ENCODE measurements at places on chromosomes 6 and 20. TPM values are rescaled to one million over a fixed set of nuclear protein-coding genes. Genes with fewer than 3 reads are reported as not detected.

STMND1 gene
- not detected for total RNA-seq

- no peak for DNase-seq
These were observed 13.4 kb downstream of the ZNF318 start for GRCh38 chr6:43355862-43356590.

- no peak for DNase-seq
These were observed 310.4 kb downstream of the FRK start for GRCh38 chr6:115750292-115750691.

CD40 gene
- total RNA-seq, result 0.94 TPM

DNA sequence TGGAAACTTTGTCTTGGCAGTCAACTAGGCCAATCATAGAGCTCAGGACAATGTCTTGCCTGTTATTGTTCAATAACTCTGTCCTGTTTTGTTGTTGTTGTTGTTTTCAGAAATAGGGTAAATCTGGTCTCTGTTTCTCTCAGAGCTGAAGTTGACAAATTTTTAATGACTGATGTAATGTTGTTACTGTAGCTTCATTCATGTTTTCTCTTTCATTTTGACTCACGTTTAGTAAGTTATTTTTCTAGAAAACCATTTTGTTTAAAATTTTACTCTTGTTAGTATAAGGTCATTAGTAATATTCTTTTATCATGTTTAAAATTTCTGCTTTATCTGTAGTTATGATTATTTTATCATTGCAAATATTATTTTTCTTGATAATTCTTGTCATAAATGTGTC lies 51.6 kb upstream of the GRIK2 start:
- no peak for DNase-seq

GRCh38 chr6:41161380-41161779 lies 1.5 kb downstream of the TREM2 start:
- DNase-seq, result no peak

- no peak for DNase-seq
These were observed 45.6 kb downstream of the APCDD1L start for GRCh38 chr20:58469616-58470015.

GRCh38 chr6:21133901-21134300 lies 459.6 kb upstream of the SOX4 start:
- DNase-seq, result no peak

DNA sequence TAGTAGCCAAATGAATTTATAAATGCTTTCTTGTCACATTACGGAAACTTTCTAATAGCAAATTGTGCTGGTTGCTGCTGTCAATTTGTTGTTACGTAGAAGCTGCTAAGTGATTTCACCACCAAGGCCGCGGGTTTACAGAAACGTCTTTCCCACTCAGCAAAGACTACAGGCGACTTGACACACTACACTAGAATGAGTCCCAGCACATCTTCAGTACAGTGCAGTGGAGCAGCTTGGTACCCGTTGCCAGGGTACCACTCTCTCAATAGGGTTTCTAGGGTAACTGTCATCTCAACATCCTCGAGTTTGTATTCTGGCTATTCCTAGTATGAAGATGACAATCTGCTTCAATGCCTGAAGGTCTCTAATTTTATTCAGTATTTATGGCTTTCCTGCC lies 22.7 kb upstream of the ZDHHC14 start:
- no peak for DNase-seq

- no peak for DNase-seq
These were observed 1.2 kb downstream of the CSTF1 start for GRCh38 chr20:56393653-56394052.

DNA sequence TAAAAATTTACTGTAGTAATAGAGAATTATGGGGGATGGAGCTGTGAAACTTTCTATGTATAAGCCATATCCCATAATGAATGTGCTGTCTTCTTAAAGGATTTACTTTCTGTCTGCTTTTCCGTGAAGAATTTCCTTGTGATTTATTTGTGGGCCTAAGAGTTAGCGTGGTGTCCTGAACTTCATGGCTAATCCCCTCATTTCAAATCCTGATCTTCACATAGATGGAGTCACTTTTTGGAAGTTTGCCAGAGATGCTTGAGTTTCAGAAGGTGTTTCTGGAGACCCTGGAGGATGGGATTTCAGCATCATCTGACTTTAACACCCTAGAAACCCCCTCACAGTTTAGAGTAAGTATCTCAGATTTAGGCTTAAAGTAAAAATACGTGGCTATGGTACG lies 19.4 kb upstream of the CLDN20 start:
- no peak for DNase-seq

KCNK16 gene
- not detected for total RNA-seq

- DNase-seq, result no peak
These were observed 72.8 kb upstream of the PMEPA1 start for GRCh38 chr20:57782631-57783041.

DNA sequence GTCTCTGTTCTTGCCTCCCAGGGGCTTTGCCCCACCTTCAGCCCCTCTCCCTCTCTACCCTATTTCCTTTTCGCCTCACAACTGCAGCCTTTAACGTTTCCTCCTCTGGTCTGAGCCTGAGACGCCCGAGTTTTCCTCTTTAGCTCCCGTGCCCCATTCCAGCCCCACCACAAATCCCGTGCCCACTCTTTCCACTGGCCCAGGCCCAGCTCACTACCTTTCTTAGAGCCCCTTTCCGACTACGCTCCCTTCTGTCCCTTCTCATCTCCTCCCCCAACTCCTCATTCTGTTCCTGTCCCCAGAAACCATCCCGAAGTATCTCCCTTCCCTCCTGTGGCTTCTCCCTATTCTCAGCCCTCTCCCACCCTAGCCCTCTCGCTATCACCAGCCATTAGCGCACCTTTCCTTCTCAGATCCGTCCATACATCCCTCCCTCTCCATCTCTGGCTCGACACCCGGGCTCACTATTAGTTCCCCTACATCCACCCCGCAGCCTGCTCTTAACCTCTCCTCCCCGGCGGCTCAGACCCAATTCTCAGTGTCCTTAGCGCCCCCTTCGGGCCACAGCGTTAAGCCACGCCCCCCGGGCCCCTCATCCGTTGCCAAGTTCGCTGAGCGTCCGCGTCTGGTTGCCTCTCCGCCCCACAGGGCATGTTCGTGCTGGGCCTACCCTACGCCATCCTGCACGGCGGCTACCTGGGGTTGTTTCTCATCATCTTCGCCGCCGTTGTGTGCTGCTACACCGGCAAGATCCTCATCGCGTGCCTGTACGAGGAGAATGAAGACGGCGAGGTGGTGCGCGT lies 2.7 kb downstream of the SLC32A1 start:
- DNase-seq, result peak; percentile 59

DPM1 gene
- total RNA-seq, result 50.6 TPM

DNA sequence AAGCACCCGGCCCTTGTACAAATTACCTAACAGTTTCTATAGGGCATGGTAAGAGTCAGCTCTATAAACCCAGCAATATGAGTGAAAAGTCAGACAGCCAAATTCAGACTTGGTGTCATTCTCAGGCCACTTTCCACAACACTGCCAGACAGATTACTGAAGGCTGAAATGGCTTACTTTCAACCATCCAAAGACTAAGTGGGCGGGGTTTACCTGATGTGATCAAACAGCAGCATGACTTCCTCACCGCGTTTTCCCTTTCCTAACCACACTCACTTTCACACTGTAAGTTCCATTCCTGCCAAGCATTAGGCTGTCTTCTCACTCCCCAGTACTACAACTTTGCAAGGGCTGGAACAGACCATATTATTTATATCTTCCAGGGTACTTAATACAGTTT lies 85.9 kb downstream of the SMLR1 start:
- peak; percentile 53 for DNase-seq

GRCh38 chr6:17585766-17586490 lies 14.2 kb upstream of the FAM8A1 start:
- DNase-seq, result no peak

RBPJL gene
- not detected for total RNA-seq

DNA sequence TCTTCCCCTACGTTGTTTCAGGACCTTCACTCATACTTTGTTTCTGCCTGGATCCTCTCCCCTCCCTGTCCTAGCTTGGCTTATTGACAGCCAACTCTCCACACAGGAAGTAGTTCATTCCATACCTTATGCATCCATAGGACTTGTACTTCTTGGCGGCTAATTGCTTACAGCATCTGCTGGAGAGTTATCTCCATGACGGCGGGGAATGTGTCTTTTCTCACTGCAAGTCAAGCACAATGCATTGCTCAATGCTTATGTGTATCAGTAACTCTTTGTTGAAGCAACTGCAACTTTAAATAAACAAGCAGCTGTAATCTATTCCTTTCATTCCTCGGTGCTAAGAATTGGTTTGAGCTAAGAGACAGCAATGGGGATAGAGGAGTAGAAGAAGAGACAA lies 551.3 kb upstream of the EPHA7 start:
- DNase-seq, result no peak

OTOR gene
- not detected for total RNA-seq

TSHZ2 gene
- 0.13 TPM for total RNA-seq

- no peak for DNase-seq
These were observed 182.7 kb upstream of the SALL4 start for GRCh38 chr20:51985013-51985415.

- DNase-seq, result no peak
These were observed 136.8 kb downstream of the QRSL1 start for GRCh38 chr6:106766201-106766600.

DNA sequence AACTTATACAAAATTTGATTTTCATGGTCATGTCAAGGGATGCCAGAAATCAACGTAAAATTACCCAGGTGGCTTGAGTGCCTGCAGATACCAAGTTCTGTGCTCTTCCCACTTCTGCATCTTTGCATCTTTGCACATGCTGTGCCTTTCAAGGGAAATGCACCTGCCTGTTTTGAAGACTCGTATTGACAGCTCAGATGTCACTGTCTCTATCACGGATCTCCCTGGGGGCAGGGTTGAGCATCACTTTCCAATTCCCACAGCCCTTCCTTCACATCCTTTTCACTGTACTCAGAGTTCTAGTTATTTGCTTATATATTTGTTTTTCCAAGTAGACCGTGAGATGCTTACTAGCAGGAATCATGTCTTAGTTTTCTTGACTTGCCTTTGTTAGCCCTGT lies 274.2 kb downstream of the CDH26 start:
- DNase-seq, result no peak

- no peak for DNase-seq
These were observed 72.0 kb upstream of the INSM1 start for GRCh38 chr20:20295621-20296498.

DNAH8 gene
- total RNA-seq, result not detected

DNA sequence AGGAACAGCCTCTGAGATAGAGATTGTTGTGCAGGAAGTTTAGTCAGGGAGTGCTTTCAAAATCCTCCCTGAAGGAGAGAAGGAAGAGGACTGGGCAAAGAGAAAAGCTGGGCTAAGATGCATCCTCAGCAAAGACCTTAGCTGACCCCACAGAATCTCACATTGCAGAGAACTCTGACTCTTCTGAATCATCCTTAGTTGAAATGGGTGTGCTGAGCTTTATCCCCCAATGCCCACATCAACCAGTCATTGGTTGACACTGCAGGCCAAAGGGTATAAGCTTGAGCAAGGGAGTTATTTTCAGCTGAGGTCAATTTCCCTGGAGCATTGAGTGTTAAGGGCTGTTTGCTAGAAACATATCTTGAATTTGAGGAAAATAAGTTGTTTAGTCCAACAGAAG lies 732.2 kb downstream of the CBLN4 start:
- DNase-seq, result no peak
